ENCODE measurements at places on chromosomes 7 and 10.

GRCh38 chr7:130299866-130300265 is 6.9 kb downstream of the CPA4 start:
- DNase-seq: no peak

DNA sequence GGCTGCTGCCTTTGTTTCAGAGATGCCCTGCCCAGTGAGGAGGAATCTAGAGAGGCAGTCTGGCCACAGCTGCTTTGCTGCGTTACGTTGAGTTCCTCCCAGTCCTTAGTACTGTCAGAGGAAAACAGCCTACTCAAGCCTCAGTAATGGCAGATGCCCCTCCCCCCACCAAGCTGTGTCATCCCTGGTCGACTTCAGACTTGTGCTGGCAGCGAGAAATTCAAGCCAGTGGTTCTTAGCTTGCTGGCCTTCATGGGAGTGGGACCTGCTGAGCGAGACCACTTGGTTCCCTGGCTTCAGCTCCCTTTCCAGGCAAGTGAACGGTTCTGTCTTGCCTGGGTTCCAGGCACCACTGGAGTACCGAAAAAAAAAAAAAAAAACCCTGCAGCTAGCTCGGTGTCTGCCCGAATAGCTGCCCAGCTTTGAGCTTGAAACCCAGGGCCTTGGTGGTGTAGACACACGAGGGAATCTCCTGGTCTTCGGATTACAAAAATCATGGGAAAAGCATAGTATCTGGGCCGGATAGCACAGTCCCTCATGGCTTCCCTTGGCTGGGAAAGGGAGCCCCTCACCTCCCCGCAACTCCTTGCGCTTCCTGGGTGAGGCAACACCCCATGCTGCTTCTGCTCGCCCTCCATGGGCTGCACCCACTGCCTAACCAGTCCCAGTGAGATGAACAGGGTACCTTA is 9.1 kb downstream of the SDHAF3 start:
- no peak for DNase-seq

- no peak for DNase-seq
Observed at GRCh38 chr7:131039836-131040235, 287.8 kb upstream of the MKLN1 start.

GRCh38 chr7:73833251-73833919 is 2.6 kb downstream of the CLDN4 start:
- no peak for DNase-seq

- no peak for DNase-seq
Observed at GRCh38 chr7:44565795-44566559, 7.7 kb downstream of the DDX56 start.

DNA sequence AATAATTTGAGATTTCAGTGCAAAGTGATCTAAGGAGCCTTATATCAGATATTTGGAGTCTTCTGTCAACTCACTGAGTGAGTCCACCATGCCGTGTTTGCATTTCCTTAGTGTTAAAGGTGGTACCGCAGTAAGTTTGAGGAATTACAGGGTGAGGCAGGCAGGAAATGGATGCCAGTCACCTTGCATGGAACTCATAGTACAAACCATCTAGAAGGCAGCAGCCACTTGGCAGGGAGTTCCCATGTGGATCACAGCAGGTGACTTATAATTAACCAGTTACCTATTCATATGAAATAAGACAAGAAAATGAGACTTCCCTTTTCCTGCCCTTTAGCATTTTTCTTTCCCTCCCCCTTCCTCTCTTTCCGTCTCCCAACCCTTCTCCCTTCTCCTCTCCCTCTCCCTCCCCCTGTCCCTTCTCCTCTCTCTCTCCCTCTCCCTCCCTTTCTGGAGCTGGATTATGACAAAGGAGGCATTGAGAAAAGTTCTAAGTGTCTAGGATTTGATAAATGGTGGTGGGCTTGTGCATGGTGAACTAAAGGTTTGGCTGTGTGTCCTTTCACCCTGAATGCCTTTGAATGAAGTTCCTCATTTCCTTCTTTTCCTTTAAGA is 94.1 kb downstream of the LRRC4 start:
- DNase-seq: no peak

DNA sequence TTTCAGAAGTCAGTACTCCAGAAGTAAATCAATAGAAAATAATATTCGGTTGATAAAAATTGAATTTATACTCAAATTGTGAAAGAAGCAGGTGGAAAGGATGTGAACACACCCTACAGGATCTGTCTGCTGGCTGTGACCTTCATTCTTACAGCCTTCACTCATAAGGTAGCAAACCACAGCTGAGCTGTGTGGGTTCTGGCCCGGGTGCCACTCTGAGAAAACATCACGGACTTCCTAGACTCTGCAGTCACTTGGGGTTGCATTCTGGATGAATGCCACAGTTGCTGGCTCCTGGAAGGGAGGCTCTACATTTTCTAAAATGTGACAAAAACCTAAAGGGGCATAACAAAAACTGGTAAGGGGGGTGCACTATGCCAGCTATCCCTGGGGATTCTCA is 36.0 kb upstream of the ABLIM1 start:
- peak; percentile 31 for DNase-seq

- no peak for DNase-seq
Observed at GRCh38 chr10:69503001-69503895, 52.0 kb downstream of the TSPAN15 start.

- no peak for DNase-seq
Observed at GRCh38 chr10:585502-585901, 104.0 kb downstream of the DIP2C start.

GRCh38 chr10:966466-967235 is 21.6 kb upstream of the GTPBP4 start:
- DNase-seq: no peak

DNA sequence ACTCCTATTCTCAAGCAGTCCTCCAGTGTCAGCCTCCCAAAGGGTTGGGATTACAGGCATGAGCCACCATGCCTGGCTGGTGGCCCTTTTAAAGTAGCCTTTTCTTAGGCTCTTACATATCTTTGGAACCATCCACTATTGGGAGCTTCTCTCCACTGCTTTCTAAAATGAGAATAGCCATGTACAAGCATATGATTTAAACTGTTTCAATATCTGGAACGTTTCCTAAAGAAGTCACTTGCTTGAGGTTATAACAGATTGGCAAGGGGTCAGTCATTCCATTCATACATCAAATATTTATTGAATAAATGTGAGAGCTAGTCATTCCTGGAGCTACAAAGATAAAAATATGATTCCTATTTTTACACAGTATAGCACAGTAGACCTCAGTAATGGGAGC is 97.4 kb upstream of the LRGUK start:
- DNase-seq: no peak

DNA sequence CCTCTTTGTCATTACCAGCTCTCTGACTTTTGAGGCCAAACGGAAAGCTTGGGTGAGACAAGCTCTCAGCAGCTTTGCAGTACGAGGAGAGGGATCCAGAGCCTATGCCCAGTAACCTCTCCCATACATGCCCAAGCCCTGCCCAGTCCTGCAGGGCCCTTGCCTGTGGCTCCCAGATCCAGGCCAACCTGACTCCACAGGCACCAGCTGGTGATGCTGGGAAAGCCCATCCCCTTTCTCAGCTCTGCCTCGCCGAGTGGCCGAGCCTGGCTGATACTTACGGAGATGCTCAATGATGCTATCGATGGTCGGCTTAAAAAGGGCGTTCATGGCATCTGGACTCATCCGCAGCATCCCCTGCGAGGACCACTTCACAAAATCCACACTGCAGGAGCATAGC is 55.4 kb downstream of the PNLIPRP2 start:
- DNase-seq: no peak

- DNase-seq: no peak
Observed at GRCh38 chr7:133452577-133452976, 199.7 kb downstream of the EXOC4 start.

DNA sequence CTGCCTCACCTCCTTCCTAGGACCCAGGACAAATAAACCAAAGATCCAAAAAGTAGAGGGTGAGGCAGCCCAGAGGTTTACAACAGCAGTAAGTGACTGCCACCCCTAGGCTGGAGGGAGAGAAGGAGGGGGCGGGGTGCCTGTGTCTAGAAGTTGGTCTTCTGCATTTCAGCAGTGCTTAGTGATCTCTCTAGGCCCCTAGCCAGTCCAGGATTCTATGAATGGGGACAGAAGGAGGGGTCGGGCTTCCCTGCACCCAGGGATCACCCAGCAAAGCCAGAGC is 62.8 kb upstream of the KDM7A start:
- no peak for DNase-seq

DNA sequence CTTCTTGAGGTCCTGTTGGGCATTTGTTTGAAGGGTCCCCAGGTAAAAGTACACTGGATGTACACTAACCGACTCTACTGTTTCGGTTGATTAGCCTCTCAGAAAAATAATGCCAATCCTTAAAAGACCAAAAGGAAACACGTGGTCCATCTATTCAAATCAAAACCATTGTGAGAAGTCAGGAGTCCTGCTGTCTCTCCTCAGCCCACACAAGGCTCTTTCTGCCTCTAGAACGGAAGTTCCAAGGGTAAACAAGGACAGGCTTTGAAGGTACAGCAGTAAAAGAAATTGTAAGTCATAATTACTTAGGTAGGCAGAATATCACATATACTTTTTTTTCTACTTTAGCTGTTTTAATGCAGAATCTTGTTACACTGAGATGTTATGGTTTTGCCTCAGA is 71.7 kb upstream of the TPK1 start:
- DNase-seq: no peak

- peak; percentile 89 for DNase-seq
Observed at GRCh38 chr7:105691680-105692564, 110.6 kb upstream of the EFCAB10 start.

- DNase-seq: no peak
Observed at GRCh38 chr7:106887421-106887820, 22.3 kb downstream of the PIK3CG start.

DNA sequence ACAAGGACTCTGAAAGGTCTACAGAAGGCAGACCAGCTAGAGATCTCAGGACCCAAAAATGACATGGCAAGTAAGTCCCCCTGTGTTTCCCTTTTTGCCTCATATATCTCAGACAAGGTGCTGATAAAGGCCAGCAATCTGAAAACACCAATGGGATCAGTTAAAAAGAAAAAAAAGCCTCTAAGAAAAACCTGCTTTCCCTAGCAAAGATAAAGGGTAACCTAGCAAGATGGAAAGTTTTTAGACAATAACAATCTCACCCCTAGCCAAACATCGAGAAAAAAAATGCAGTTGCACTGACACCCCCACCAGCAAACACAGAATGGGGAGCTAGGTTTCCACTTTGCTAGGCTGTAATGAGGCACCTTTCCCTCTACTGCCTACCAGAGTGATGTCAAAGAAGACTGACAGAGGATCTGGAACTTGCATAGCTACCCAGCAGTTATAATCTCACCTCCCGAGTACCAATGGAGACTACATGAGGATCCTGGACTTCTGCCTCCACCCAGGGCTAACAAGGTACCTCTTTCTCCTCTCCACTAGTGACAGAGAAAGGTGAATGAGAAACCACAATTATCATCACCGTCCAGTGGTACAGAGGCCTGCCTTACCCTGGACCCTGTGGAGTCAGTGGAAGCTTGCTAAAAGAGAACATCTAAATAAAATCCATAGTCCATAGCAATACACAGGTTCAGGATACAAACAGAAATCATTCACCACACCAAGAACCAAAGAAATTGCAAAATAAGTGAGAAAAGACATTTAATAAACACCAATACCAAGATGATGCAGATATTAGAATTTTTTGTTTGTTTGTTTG is 240.8 kb downstream of the ARHGAP12 start:
- DNase-seq: peak; percentile 7

DNA sequence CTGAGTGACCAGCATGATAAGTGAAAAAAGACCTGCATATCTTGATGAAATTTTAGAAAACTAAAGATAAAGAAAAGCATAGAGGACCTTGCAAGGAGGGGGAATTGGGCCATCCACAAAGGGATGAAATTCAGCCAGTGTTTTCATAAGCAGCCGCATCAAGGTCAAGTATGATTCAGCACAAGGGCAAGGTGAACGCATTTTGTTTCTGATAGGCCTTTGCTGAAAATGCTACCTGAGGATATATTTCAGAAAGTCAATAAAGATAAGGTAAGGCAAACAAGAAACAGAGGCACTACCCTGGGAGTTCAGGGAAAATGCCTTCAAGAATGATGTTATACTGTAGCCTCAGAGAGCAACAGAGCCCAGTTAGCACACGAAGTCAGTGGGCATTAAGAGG is 55.0 kb upstream of the SHH start:
- DNase-seq: no peak

GRCh38 chr7:140334341-140335057 is 63.8 kb downstream of the SLC37A3 start:
- DNase-seq: no peak

DNA sequence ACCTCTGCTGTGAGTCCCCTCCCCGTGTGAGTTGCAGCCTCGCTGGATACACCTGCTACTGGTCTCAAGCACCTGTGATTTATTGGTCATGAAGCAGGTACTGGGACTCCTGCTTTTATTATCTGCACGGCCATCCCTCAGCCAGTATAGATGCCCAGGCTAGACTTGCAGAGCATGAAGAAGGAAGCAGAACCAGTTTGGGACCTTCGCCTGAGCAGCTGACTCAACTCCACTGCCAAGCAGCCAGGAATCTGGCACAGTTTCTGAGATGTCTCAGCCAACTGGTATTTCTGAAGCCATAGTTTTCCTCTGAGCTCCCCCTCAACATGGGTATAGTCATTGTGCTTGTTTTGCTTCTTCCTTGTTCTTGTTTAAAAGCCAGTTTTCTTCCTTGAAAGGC is 28.0 kb upstream of the SLC39A12 start:
- DNase-seq: no peak

- DNase-seq: no peak
Observed at GRCh38 chr7:91311839-91312238, 47.6 kb downstream of the FZD1 start.

DNA sequence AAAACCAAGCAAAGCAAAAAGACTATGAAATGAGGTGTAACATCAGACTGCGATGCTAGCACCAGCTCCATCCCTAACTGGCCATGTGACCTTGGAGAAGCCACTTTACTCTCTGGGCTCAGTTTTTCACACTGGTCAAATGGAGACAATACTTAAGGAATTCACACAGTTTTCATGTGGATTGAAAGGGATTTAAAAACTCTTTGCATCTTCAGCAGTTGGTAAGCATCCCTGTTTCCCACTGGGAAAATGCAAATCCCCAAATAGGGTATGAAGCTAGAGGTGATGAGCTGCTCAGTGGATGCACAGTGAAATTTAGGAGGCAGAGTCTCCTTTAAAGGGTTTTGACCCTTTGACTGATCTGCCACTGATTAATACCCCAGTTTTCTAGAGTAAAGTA is 240.7 kb downstream of the SORCS3 start:
- DNase-seq: no peak

All from CD4-positive, alpha-beta memory T cell (primary cell).